NCI-H1105 (cell line): ENCODE measurements at places on chromosomes 12 and 14.

DNA sequence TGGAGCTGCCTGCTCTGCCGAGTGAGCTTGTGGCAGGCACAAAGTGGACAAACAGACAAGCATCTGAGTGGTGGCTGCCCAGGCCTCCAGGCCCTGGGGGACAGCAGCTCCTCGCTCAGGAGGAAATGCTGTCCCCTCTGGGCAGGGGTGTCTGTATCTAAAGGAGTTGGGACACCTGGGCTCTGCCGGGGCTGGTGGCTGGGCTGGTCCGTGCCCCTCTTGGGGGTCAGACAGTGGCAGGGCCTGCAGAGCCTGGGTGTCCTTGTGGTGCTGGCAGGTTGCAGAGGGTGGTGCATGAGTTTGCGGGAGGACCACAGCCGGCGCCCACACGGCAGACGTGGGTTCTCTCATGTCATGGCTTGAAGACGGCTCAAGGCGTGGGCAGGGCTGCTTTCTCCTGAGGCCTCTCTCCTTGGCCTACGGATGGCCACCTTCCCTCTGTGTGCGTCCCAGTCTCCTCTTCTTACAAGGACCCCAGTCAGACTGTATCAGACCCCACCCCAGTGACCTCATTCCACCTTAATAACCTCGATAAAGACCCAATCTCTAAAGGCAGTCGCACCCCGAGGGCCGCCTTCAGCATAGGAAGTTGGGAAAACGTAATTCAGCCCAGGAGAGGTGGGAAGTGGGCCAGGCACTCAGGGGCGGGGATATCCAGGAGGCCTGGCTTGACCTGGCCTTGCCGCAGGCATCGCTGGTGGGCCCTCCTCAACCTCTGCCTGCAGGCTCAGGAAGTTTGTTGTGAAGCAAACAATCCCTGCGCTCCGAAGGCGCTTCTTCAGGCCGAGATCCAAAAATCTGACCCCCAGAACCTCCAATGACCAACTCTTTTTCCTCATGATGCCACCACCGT lies 110.0 kb downstream of the KIF26A start:
- DNase-seq: no peak

GRCh38 chr14:104784218-104784568 lies 11.4 kb downstream of the AKT1 start:
- DNase-seq: no peak

DNA sequence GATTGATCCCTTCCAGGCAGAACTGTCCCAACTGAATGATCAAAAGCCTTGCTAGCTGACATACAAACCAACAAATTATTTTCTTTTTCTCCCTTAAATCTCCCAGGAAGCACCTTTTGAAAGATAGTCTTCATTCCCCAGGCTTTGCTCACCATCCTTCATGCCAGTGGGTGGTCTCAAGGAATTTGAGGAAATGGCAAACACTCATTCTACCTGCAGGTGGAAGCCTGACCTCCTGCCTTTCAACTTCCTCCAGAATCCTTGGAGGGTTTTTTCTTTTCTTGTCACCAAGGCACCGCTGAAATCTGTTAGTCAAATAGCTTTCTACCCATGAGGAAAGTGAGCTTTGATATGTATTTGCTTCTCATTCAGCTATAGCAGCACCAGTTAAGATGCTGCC lies 128.5 kb downstream of the WIF1 start:
- no peak for DNase-seq

GRCh38 chr12:11577658-11578260 lies 71.7 kb upstream of the ETV6 start:
- DNase-seq: no peak

DNA sequence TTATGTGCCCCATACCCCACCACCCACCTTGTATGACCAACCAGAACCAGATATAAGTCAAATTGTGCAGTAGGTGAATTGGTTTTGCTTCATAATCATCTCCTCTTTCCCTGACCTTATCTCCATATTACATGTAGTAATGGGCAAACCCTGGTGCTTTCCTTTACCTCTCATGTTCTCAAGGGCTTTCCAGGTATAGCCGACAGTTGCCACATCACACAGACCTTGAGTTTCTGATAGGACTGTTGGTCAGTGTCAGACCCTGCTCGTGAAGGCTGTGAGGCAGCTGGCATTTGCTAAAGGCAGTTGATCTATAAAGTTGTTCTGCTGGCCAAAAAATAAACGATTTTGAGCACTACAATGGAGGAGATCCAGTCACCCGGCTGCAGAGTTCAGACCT lies 145.9 kb downstream of the ALX1 start:
- DNase-seq: no peak

DNA sequence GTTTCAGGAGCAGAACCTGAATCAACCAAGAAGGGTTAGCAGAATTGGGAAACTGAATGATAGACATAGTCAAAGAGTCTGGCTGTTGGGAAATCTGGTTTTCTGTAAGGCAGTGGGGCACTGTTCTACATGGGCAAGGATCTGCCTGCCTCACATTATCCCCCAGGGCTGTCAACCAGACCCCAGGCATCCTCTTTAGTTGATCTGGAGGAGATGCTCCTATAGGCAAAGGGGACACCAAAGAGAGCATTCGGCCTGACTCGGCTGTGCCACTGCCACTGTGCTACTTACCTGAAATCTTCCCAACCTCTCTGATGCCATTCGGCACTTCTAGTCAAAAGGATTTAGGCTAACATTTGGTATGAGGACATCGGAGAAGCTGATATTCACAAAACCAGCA lies 4.1 kb downstream of the ISCU start:
- DNase-seq: no peak

DNA sequence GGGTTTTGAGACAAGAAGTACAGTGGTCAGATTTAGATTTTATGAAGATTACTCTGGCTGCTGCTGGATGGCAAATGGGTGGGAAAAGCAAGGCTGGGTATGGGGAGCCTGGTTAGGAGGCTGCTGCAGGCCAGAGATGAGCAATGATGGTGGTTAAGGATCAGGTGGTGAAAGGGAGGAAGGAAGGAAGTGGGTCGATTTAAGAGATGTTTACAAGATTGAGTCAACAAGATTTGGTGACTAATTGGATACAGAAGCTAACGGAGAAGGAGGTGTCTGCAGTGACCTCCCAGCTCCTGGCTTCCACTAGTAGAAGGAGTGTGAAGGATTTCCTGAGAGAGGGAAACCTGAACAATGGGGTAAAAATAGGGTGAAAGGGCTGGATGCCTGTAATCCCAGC lies 18.7 kb downstream of the NOS1 start:
- no peak for DNase-seq

DNA sequence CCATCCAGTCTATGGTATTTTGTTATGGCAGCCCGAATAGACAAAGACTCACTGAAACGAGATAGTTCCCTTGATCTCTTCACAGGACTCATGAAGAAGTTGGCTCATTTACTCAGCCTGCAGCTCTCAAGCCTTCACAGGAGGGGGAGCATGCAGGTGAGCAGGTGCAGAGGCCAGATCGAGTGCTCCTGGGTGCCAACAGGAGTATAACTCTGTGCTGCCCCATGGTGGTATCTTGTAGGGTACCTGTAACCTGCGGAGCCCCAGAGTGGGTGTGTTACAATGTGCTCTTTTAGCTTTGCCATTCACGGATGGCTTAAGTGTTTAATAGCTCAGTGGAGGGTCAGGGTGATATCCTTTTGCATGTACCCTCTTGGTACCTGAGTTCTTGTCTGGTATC lies 159.5 kb downstream of the METTL25 start:
- DNase-seq: no peak

DNA sequence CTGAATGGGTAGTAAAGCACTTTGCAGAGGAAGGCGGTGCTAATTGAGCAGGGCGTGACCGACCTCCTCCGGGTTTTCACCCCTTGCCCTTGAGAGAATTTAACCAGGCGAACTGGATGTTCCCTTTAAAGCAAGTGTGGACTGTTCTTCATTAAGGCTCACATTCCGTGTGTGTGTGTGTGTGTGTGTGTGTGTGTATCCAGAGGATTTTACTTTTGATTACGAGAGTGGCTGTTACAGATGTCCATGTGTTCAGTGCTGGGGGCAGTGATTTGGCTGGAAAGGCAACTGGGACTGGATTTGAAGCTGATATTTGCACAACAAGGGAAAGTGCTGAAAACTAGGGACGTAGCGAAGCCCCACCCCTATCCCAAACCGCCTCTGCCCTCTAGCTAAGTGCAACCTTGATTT lies 2.2 kb downstream of the TMEM132C start:
- no peak for DNase-seq

DNA sequence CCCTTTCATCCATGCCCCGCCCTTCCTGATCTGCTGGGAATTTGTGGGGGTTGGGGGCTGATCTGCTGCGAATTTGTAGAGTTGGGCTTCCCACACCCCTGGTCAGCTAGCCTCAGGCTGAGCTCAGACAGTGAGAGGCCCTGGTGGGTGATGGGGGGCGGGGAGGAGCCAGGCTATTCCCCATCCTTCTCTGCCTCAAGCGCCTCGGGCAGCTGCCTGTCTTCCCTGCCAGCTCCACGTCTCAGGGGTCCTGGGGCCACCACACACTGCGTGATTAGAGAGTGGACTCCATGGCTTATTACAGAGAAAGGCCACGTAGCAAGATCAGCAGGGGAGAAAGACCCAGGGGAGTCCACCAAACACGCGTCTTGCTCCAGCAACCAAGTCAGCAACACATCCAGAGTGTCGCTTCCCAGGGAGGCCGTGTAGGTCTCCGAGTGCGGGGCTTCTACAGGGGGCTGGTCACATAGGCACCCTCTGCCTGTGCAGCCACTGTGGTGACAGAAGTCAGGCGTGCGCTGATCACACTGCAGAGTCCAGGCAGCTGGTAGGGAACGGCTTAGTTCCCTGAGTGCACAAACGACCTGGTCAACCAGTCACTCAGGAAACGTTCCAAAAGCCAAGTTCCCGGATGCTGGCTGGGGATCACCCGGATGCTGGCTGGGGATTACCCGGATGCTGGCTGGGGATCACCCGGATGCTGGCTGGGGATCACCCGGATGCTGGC lies 254.4 kb upstream of the SFSWAP start:
- DNase-seq: no peak

- no peak for DNase-seq
Observed at GRCh38 chr12:71242511-71242910, 84.7 kb upstream of the TSPAN8 start.

GRCh38 chr14:80705241-80705980 lies 236.1 kb downstream of the CEP128 start:
- DNase-seq: no peak

DNA sequence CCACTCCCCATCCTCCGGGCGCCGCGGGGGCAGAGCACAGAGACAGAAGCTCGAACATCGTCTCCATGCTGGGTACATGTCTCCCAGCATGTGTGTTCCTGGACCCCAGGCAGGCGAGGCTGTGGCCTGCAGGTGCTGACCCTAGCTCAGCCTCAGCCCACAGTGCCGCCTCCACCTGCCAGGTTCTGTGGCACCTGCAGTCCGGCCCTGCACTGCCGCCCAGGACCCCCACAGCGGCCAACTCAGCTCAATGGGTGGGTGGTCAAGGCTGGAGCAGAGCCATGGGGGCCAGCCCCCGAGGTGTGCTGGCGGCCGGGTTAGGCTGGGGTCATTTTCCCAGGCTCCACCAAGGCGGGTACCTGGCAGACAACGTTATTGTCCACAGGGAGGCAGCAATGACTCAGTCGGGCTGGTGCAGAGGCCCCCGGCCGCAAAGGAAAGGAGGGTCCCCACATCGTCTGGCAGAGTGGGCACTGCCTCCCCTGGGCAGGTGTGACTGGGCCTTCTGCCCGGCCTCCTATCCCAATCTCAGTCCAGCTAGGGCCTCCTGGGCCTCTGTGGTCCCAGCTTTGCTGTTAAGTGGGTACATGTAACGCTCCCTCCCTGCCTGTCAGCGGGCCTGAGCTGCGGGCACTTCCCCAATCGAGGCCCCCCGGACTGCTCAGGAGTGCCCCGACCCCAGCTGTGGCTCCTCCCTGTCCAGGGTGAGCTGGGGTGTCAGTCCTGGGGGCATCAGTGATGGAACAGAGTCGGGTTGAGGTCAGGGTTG lies 20.2 kb upstream of the NUDT14 start:
- DNase-seq: no peak
